CD4-positive, alpha-beta memory T cell (primary cell): ENCODE measurements at places on chromosomes 1 and 21. TPM values are rescaled to one million over a fixed set of nuclear protein-coding genes. Genes with fewer than 3 reads are reported as not detected.

DNA sequence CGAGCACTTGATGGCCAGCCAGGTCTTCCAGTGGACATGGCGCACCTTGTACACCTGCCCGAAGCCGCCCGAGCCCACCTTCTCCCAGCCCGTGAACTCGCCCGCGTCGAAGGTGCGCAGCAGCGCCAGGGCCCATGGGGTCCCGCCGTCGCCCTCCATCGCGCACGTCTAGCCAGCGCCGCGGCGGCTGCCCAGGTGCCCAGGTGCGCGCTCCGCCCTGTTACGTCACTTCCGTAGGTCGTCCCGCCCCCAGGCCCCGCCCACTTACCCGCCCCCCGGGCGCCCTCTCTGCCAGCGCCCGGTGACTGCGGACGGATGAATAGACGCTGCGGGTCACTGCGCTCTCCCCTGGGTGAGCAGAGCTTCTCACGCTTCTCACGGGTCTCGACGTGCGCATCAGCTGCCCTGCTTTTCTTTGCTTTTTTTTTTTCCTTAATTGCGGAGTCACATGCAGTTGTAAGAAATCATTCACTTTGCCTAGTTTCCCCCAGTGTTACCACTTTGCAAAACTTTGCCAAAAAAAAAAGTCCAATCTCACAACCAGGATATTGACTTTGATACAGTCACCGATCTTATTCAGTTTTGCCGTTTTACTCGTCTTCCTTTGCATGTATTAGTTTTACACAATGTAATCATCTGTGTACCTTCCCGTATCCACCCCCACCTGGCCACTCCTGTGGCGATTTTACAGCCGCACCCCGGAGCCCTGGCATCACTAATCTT is at the start of gene RIPK4:
RIPK4 (minus strand) TSS at position 170 of the 723 bp plus-strand sequence; CDS start at position 159, 11 bp downstream.
- no peaks in the 10 kb centered on the region for H3K36me3 ChIP-seq
- H3K4me1 ChIP-seq = peaks cover 28% of the 10 kb centered on the region
- peak; percentile 38 for DNase-seq
- H3K27me3 ChIP-seq = peaks cover 30% of the 10 kb centered on the region
- H3K4me3 ChIP-seq = peak within 1 kb of the TSS; percentile 42

- no peak overlapping the region for H3K4me3 ChIP-seq
- no peaks in the 10 kb centered on the region for H3K36me3 ChIP-seq
- no peak overlapping the region for H3K27ac ChIP-seq
- no peak for DNase-seq
These were observed 12.4 kb downstream of the LURAP1 start for GRCh38 chr1:46215504-46215903.

XCL2 gene
- total RNA-seq = not detected

DNA sequence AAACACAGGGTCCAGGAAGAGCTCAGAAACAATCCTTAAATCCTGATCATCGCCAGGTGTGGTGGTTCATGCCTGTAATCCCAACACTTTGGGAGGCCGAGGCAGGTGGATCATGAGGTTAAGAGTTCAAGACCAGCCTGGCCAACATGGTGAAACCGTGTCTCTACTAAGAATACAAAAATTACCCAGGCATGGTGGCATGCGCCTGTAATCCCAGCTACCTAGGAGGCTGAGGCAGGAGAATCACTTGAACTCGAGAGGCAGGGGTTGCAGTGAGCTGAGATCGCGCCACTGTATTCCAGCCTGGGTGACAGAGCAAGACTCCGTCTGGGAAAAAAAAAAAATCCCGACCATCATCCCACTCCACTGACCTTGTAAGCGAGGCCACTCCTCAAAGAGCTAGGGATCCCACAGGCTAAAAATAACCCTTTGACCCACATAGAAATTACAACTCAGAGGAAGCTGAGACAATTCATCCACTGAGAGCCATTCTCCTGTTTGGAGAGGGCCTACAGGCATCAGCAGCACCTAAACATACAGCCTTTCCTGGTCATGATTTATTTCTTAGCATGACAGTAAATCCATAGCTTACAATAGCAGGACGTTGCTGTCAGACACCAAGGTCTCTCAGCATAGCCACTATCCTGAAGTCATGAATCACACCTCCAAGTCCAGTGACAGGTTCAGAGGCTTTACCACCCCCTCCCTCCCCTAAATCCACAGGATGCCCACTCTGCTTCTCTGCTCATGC is 66.7 kb downstream of the TGFBR3 start:
- no peaks in the 10 kb centered on the region for H3K36me3 ChIP-seq
- DNase-seq = no peak
- H3K4me1 ChIP-seq = peaks cover 15% of the 10 kb centered on the region
- no peaks in the 10 kb centered on the region for H3K27me3 ChIP-seq

GRCh38 chr1:53137729-53138128 is 4.7 kb downstream of the SLC1A7 start:
- no peak overlapping the region for H3K4me3 ChIP-seq
- H3K4me1 ChIP-seq = no peaks in the 10 kb centered on the region

GRCh38 chr1:84877592-84877991 is 15.4 kb downstream of the LPAR3 start:
- no peak overlapping the region for H3K4me3 ChIP-seq
- H3K36me3 ChIP-seq = no peaks in the 10 kb centered on the region
- no peaks in the 10 kb centered on the region for H3K27me3 ChIP-seq
- no peak for DNase-seq
- no peak overlapping the region for H3K27ac ChIP-seq

PLEKHN1 gene
- total RNA-seq = 2.2 TPM
